Right renal cortex interstitium (tissue), 3 donors: ENCODE measurements at places on chromosomes 6 and 20. TPM values are rescaled to one million over a fixed set of nuclear protein-coding genes. Genes with fewer than 3 reads are reported as not detected.

GRCh38 chr20:62025394-62025793 is 40.3 kb downstream of the TAF4 start:
- no peak for DNase-seq

Gene APMAP
- polyA plus RNA-seq = 108 TPM

Gene LAMA5
- 79.9 TPM for polyA plus RNA-seq

Gene KIAA0408
- polyA plus RNA-seq = 5.8 TPM

Gene SYTL3
- 3.8 TPM for polyA plus RNA-seq
